ENCODE measurements at places on chromosomes 3 and 15.
A peak's percentile ranks its signal among the peaks of the same experiment; 100 is the strongest.

DNA sequence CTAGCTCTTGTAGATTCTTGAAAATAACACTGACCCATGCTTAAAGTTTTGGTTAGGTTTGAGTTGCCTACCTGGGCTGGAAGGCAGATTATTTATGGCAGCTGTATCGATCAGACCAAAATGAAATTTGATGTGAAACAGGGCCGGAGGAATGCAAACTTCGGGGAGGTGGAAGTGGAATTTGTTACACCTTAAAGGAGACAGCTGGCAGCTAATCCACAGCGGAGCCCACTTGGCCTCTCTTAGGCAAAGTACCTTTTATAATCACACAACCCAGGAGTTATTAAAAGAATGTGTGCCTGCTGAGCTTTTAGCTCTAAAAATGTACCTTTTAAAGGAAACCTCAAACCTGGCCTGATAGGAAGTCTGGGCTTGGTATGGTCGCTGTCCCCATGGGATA, 250.9 kb upstream of the TPM1 start:
- no peak for DNase-seq

GRCh38 chr3:48686538-48687219, 964 bp upstream of the NCKIPSD start:
- no peak for DNase-seq

- peak; percentile 7 for DNase-seq
Measured at GRCh38 chr15:80060356-80061006, 1.0 kb downstream of the ZFAND6 start.

- DNase-seq = no peak
Measured at GRCh38 chr3:49476563-49476962, 6.5 kb downstream of the DAG1 start.

DNA sequence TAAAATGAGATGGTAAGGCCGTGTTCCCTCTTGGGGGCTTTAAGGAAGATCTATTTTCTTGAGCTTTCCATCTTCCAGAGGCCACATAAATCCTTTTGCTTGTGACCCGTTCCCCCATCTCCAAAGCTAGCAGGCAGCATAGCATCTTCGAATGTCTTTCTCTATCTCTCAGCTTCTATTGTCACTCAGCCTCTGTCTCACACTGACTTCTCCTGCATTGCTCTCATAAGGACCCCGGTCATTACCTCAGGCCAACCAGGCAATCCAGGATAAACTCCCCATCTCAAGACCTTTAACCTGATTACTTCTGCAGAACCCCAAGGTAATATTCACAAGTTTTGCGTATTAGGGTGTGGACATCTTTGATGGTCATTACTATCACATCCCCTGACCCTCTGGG, 250.3 kb upstream of the SOX2 start:
- no peak for DNase-seq

DNA sequence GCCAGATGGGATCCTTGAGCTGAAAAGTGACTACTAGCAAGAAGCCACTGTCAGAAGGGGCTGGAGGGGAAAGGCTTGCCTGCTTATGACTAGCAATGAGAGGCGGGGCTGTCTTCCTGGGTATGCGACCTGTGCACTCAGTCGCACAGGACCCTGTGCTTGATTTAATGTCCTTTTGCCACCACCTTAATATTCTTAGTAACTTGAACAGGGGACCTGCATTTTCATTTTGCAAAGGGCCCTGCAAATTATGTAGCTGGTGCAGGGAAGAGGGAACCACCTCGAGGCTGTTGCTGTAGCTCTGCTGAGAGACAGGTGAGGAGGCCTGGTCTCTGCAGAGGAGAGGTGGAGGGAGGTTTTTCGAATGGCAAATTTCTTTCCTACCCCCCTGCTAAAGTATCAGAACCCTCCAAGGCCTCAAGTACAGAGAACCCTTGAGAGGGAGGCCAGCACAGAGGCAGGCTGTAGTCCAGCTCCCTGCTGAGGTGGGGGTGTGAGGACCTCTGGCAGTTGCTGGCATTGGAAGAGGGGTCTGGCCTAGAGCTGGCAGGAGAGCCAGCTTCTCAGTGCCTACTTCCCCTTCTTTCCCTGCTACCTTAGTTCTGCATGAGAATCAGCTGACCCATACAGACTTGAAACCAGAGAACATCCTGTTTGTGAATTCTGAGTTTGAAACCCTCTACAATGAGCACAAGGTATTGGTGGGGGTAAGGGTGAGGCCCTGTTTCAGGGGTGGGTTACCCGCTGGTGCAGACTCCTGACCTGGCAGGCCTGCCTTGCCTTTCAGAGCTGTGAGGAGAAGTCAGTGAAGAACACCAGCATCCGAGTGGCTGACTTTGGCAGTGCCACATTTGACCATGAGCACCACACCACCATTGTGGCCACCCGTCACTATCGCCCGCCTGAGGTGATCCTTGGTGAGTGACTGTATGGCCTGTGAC, 11.4 kb downstream of the CLK3 start:
- no peak for DNase-seq

GRCh38 chr3:136078421-136079364, 113.2 kb downstream of the PPP2R3A start:
- no peak for DNase-seq

- no peak for DNase-seq
Measured at GRCh38 chr3:35929158-35929557, 289.8 kb downstream of the ARPP21 start.

- no peak for DNase-seq
Measured at GRCh38 chr3:5389057-5389456, 201.6 kb downstream of the EDEM1 start.

GRCh38 chr3:62332835-62333244, 40.5 kb downstream of the FEZF2 start:
- no peak for DNase-seq

GRCh38 chr3:145898487-145898886, 262.5 kb downstream of the PLOD2 start:
- no peak for DNase-seq

DNA sequence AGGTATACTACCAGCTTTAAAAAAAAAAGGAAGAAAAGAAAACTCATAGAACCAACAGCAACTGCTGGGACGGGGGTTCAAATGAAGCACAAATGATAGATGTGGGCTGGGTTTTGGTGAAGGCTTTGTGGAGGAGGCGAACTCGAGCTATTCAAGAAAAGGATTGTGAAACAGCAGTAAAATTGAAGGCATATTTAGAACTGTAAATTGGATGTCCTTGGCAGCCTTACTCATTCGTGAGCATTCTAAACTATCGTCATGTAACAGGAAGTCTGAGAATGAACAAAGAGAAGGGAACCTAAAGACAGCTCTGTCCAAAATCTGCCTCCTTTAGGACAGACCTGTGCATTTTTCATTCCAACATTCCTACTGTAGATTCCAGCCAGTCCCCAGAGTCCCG, 97.8 kb downstream of the LARS2 start:
- DNase-seq = no peak

Data from activated T-cell treated with anti-CD3 and anti-CD28 coated beads for 24 hours (primary cell).